GM12891 (cell line): ENCODE measurements at places on chromosomes 11 and 22.

GRCh38 chr11:44305470-44306051, 4.4 kb downstream of the ALX4 start:
- no peak for DNase-seq

DNA sequence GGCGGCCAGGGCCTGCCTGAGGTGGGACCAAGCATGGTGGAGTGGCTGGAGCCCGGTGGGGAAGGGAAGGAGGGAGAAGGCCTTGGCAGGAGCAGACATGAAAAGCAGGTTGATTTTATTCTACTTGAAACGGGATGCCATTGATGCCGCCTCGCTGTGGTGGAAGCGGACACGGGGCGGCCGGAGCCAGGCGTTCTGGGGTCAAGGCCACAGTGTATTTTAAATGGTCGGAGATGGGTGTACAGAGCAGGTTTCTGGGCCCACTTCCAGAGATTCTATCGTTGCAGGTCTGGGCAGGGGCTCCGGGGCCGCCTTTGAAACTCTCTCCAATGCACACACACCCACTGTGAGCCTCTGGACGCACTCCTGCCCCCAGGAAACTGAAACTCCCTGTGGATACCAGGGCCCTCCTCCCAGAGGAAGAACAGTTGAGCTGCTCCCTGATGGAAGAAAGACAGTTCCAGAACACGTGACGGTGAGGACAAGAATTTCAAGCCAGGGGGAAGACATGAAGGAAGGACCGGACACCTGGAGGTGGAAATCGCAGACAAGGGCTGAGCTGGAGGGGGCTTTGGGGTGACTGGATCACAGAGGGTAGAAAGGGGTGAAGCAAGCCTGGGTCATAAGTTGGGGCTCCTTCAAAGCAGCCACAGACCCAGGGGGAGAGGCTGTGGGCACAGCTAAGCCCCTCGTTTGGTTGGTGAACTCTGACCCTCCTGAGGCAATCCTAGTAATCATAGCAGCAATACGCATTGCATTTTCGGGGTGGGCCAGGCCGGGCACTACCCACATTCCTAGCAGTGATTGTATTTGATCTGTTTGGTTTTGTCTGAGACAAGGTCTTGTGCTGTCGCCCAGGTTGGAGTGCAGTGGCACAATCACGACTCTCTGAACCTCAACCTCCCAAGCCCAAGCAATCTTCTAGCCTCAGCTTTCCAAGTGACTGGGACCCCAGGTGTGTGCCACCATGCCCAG, 12.3 kb upstream of the LINC01488 start:
- no peak for DNase-seq

- no peak for DNase-seq
These were observed 15.5 kb upstream of the TMPRSS5 start for GRCh38 chr11:113721462-113722066.

DNA sequence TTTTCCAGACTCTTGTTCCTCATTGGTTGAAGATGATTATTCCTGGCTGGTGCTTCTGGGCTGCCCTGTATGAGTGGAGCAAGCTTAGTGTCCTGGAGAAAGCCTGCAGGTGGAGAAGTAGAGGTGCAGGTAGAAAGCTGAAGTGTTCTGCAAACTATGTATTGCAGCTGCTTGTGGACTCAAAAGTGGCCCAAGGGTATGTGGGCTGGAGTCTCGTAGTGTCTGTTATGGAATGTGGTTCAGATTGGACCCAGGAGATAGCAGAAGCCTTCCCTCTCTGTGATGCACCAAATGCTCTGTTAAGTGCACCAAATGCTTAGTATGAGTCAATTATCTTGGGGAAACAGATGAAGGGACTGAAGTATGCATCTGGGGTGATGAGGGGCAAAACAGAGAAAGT, 122.8 kb upstream of the CCDC90B start:
- no peak for DNase-seq

DNA sequence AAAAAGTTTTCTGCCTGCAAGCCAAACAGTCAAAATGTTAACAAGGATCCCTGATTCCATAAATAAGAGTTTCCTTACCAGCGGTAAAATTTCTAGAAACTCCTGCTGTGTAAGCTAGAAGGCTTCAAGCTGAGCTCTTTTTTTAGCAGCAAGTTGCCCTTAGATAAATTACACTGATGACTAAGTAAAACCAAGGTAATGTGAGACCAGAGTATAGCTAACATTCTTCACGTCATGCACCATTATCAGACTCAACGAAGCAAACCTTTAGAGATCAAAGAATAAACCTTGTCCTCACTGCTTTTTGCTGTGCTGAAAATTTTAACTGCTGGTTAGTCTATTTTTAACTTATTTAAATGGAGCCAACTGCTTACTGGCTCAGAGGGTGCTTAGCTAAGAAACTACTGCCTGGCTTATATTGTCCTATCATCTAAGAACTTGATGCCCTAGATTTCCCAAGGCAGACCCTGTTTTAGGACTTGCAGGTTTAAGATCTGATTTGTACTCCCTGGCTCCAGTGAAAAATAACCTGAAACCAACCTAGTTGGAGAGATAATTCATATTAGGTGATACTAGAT, 900.7 kb downstream of the JRKL start:
- no peak for DNase-seq

DNA sequence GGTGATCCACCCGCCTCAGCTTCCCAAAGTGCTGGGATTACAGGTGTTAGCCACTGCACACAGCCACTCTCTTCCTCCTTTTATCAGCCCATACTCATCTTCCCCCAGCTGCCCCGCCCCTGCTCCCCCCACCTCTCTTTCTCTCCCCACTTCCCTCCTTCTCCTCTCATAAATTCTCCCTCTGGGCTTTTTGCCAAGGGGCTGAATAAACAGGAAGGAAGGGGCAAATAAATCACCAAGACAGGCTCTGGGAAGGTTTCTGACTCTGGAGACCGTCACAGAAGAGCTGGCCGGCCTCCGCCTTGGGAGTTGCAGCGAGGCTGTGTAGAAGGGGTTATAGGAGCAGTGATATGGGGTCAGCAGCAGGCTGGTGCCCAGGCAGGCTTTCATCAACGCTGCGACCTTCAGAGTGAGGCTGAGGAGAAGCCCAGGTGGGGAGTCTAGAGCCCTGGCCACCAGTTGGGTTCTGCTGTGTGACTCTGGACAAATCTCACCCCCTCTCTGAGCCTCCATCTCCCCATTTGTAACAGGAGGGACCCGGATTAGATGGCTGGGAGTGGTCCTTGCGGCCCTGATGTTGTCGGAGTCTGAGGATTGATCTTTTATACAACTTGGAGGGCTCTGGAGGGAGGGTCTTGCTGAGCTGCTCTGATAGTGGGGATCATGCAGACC, 62.6 kb upstream of the RASD2 start:
- no peak for DNase-seq

DNA sequence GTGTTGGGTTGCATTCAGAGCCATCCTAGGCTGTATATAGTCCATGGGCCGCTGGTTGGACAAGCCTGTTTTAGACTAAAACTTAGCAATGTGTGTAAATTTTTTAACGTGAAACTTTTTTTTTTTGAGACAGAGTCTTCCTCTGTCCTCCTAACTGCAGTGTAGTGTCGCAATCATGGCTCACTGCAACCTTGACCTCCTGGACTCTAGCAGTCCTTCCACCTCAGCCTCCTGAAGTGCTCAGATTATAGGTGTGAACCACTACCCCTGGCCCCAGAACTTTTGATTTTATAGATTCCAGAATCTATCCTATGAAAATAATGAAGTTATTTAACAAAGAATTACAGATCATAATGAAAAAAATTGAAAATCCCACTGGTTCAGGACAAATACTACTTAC, 29.9 kb upstream of the PANX2 start:
- DNase-seq = no peak

GRCh38 chr11:17605651-17606122, 58.6 kb downstream of the OTOG start:
- no peak for DNase-seq

- peak; percentile 51 for DNase-seq
These were observed 4.8 kb downstream of the SDF2L1 start for GRCh38 chr22:21646608-21647590.

DNA sequence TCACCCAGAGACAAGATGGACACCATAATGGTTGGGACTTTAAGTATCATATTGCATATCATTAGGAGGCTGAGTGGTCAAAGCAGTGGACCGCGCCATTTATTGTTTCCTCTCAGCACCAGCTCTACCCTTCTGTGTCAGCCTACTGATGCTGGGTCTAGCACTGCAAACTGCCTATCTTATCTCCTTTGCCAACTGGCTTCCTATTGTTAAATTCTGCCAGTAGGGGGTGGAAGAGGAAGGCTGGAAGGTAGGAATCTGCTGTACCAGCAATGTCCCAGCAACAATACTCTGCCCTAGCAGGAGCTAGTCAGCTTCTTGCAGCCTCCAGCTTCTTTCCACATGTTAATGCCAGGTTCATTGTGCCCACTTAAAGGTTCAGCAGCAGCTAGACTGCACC, 367.1 kb upstream of the PDGFD start:
- no peak for DNase-seq

GRCh38 chr11:63945477-63946163, 6.8 kb downstream of the NAA40 start:
- no peak for DNase-seq

DNA sequence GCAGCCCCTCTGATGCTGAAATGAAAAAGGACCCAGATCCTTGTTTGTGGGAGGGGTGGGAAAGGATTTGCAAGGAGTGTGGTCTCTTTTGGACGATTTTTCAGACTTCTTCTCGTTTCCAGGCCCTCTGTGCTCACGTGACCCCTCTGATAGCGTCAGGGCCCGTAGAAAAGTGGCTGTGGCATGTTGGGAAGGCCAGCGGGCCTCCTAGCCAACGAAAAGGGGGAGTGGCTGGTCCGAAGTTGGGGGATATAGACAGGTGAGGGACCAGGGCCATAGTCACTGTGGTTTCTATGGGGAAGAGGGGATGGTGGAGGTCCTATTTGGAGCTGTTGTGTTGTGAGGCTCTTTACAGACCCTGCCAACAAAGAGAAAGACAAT, 6.6 kb downstream of the PARVB start:
- no peak for DNase-seq

GRCh38 chr22:24133187-24133965, 47.9 kb upstream of the SUSD2 start:
- no peak for DNase-seq

DNA sequence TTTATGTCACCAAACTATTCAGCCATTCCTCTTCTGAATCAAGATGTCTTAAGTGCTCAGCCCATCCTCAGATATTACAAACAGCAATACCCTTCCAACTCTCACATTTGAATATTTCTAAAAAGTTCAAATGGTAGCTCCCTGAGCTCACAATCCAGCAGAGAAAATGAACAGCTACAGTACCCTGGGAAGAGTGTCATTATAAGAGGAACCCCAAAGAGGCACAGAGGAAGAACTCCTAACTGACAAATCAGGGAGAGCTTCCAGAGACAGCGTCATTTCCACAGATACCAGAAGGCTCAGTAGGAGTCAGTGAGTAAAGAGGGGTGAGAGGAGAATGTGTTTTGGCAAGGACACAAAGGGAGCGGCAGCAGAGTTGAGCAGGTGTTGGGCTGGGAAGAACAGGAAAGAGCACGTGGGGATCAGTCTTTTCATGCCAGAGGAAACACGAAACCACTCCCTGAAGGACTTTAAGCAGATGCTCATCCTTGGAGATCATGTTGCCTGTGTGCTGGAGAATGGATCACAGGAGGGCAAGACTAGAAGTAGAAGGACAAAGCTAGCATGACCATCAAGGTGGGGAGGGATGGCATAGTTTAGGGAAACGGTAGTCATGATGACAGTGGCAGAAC, 4.3 kb downstream of the CLTCL1 start:
- no peak for DNase-seq

GRCh38 chr11:18705651-18706281, 7.2 kb downstream of the TMEM86A start:
- DNase-seq = no peak

DNA sequence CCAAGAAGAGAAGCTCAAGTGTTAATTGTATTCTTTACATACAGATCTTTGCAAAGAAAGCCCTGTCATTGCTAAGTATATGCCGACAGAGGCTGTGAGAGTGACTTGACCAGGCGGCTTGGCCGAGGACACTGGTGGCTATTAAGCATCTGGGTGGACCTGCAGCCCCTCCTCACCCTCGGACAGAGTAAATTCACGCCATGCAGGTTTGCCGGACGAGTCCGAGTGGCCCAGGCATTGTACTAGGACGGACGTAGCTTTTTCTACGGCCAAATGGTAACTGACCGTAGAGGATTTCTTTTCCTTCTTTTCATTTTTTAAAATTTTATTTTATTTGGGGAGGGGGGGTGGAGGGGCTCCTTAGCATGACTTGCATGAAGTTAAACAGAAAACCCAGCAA, 47.0 kb downstream of the KCNC1 start:
- DNase-seq = no peak

- DNase-seq = no peak
These were observed 877.3 kb downstream of the BRD1 start for GRCh38 chr22:48950151-48950915.

GRCh38 chr11:94830722-94831510, 62.8 kb downstream of the AMOTL1 start:
- no peak for DNase-seq

DNA sequence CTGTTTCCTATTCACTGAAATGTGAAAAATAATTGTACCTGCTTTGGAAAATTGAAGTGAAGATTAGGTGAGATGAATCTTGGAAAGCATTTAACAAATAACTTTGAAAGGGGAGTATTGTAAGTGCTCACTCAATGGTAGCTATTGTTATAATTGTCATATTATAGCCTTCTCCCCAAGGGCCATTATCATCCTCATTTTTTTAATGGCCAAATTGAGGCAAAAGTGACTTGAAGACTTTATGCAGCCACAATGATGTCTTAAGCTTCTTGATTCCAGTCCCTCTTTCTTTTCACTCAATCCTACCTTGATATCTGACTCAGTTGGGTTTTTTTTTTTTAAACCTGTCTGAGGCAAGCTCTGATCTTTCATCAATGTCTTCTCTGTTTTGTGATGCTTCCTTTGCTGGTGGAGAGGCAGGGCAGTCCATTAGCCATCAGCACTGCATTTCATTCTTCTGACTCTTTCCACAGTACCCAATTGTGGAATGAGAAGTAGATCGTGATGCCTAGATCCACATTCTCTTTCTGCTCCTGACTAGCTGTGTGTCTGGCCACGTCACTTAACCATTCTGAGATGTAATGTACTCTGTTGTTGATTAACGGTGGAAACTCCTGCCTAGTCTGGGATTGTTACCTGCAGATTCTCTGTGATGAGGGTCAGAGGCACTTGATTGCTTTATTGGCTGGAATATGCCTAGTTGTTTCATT, 101.4 kb downstream of the DBX1 start:
- no peak for DNase-seq

GRCh38 chr11:57345555-57346211, 7.5 kb downstream of the P2RX3 start:
- peak; percentile 57 for DNase-seq
